DMS79 (cell line): ENCODE measurements at places on chromosomes 1 and 21.

GRCh38 chr1:97942161-97943123, 21.6 kb upstream of the DPYD start:
- no peak for DNase-seq

- no peak for DNase-seq
These were observed 154.8 kb upstream of the COL6A1 start for GRCh38 chr21:45826676-45827301.

DNA sequence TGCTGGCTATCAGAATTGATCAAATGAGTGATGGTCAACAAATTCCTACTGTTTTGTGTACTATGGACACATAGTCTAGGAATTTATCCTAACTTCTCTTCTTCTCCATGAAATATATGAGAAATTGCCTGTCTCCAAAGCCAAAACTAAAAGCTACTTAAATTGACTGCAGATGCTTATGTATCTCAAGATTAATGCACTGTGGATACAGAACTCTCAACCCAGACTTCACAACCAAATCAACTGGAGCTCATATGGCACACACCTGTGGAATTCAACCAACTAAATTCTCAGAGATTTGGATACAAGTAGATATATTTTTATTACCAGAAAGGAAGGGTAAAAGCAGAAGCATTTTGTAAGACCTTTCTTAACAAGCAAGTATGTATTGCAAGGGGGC, 566.1 kb downstream of the LTN1 start:
- DNase-seq, result no peak

DNA sequence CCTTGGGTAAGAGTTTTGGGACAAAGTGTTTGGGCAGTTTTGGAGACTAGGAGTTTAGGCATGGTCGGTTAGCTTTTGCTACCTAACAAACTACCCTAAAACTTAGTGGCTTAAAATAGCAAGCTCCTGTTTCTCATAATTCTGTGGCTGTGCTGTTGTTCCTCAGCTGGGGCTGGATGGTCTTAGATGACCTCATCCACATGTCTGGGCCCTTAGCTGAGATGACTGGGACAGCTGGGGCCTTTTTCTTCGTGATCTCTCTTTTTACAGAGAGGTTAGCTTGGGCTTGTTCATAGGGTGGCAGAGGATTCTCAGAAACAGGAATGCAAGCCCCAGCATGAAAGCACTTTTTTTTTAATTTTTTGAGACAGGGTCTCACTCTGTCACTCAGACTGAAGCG, 6.6 kb downstream of the ATP1A4 start:
- DNase-seq, result no peak
